Stimulated activated CD4-positive, alpha-beta T cell treated with anti-CD3 and anti-CD28 coated beads, TNF-alpha, amount 100 ng/mL, for 4 hours (primary cell): ENCODE measurements at places on chromosomes 4 and X.
A peak's percentile ranks its signal among the peaks of the same experiment; 100 is the strongest.

DNA sequence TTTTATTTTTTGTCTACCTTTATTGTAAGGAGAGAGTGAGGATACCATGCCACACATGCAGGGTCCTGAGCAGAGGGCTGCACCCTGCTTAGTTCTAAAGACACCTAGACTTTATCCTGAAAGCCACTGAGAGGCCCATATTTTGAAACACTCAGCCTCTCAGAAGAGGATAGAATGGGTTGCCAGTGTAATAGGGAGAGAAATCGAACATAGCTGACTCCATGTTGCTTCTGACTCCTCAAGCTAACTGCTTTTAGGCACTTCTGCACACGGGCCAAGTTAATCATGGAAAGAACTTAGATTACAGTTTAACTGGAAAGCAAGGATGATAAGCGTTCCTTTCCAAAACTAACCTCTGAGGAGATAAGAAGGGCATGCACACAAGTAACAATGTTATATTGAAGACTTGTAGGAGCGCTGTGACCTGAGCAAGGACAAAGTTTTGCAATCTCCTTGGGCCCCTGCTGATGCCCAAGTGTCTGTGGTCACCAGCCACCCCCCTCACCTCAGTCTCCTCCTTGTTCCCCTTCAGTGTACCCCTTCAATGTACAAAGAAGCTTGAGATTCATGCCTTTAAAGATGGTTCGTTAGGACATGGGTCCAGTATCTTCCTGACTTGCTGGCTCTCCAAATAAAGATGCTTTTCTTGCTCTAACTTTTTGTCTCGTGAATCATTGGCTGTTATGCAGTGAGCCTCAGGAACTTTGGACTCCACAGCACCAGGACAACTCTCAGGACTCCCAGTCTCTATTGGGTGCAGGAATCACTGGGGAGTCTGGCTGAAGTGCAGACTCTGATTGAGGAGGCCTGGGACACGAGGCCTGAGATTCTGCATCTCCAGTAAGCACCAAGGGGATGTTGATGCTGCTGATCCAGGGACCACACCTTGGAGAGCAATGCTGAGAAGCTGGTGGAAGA lies 25.4 kb upstream of the CD99 start:
- DNase-seq: no peak

DNA sequence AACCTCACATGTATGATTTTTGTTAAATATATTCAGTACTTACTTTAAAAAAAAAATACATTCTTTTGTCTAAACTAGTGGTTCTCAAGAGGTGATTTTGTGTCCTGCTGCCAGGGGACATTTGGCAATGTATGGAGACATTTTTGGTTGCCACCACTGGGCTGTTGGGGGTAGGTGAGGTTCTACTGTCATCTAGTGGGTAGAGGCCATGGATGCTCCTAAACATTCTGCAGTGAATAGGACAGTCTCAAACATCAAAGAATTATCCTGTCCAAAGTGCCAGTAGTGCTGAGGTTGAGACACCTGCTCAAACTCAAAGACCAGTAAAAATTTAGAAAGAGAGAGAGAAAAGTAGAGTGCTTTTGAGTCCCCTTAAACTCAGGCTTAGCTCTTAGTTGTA lies 32.9 kb upstream of the PGM2 start:
- no peak for DNase-seq

- peak; percentile 6 for DNase-seq
Observed at GRCh38 chrX:1323315-1323714, 13.3 kb upstream of the IL3RA start.

GRCh38 chrX:153673428-153674218 lies at the start of gene PNCK:
PNCK (minus strand) TSS chrX:153673813; CDS start chrX:153673076, 737 bp downstream.
- DNase-seq: no peak

DNA sequence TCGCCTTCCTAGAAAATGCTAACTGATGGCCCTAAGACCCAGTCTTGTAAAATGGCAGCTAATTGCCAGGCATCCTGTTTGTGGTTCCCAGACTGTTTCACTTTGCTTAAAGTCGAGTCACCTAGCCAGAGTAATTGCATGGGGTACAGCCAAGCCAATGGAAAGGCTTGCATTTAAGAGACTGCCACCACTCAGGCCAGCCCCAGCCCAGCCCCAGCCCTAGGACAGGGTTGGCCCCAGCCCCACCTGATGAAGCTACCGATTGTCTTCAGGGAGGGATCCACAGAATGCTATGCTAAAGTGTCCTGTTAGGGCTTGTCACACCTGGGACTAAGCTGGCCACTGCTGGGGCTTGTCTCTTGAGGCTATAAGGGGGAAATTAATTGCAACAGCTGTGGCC lies 194.6 kb upstream of the KLF3 start:
- no peak for DNase-seq

DNA sequence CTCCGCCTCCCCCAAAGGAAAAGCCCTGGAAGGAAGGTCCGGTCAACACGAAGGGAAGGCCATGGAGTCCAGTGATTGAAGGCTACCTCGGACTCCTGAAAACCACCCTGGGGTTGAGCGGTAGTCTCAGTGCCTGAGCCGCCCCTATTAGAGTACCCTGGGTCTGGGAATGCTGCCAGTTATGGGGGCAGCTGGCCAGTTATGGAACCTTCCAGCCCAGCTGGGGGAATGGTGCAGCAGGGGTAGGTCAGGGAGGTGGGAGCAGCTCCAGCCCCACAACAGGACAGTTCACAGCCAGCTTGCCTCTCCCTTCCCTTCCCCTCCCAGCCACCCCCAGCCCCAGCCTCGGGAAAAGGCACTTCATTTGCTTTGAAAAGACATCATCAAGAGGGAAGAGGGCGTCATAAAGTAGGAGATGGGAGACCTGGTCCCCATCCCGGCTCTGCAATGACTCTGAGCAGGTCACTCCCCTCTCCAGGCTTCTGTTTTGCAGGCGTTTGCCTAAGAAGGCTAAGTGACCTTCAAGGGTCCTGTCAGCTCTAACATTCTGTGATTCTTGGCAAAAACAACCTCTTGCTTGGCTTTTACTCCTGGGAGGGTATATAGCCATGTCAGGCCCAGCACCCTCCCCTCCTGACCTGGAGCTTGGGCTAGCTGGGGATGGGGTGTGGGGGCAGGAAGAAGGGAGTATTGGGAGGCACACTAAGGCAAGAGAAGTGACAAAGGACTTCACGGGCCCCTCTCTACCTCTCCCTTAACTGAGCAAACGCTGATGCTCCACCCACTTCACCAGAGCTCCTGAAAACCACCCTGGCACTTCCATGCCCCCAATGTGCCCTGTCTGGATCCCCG lies 8.0 kb downstream of the APLN start:
- DNase-seq: no peak

DNA sequence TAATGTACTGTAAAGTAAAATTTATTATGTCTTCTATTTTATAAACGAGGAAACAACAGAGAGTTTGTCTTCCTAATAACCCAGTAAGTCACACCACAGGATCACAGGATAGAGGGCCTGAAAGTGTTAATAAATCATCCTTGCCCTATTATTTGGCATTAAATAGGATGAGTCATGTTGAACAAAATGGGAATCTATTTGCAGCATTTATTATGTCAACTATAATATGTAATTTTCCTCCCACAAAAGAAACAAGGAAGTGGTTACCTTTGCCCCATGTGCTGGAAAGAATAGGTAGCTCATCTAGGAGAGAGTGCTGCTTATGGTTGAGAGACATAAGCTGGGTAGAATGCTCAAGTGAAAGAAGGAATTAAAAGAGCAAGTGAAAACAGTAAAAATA lies 237.6 kb upstream of the NDST3 start:
- no peak for DNase-seq

DNA sequence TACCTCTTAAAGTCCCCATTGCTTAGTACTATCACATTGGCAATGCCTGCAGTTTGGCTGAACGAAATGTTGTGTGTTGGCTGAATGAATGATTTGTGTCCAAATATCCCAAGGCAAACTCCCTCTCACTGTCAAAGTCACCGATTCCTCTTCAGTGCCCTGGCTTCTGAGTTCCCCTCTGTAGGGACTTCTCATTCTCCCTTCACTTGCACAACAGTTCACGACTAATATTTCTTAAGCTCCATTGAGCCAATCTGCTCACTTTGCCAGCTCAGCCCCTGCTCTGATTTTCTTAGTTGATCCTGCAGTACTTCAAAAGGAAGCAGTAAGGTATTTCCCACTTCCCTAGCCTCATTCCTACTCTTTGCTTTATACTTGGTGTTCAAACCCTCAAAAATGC lies 21.9 kb upstream of the PACRGL start:
- DNase-seq: no peak

- no peak for DNase-seq
Observed at GRCh38 chr4:67884701-67885100, 899 bp upstream of the TMPRSS11D start.

- DNase-seq: no peak
Observed at GRCh38 chr4:101655005-101655404, 135.5 kb upstream of the BANK1 start.

DNA sequence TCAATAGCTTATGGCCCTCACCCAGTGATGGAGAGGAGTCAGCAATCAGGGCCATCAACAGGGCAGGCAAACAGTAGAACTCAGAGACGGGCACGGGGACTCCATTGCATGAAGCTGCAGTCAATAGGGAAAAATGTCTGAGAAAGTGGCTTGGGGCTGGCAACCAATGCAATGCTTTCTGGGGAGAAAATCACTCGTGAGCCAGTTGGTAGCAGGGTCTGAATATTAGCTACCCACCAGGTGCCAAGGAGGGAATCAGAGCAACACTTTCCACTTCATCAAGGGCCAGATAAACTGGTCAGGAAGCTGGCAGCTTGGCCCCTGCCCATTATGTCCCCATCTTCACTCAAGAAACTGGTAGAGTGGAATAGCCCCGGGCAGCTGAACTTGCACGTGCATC lies 80.7 kb downstream of the STARD8 start:
- no peak for DNase-seq

DNA sequence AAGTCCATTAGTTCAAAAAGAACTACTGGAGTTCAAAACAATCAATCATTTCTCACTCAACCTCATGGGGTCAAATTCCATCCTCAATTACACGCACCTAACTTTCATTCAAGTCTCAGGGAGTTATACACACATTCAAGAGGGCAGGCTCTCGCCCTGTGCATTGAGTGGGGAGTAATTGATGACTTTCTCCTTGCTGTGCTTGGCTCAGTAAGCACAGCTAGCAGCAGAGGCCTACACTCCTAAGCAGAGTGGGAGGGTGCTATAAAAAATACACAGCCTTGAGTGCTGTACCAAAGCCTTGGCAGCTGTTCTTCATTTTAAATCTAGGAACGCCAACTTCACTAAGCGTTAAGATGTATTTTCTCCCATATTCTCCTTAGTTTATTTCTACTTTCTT lies 958.3 kb upstream of the ADGRL3 start:
- DNase-seq: no peak

GRCh38 chr4:24260923-24261564 lies 323.3 kb downstream of the DHX15 start:
- DNase-seq: no peak

GRCh38 chr4:97404876-97405523 lies 738.3 kb downstream of the STPG2 start:
- DNase-seq: no peak

DNA sequence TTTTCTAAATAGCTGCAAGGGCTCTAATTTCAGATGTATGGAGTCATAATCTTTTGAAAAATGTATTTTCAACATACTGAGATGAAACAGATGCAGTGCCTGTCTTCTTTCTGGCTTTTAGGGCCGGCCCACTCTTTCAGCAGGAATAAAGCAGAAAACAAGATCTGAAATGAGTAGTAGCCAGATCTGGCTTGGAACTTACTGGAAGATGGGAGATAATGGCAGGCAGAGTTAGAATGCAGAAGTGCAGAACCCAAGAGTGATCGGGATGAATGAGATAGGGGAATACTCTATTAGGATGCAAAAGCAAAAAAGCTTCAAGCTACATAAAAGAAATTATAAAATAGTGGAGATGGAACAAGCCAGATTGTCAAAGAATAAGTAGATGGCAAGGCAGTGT lies 1.4 kb upstream of the FAM120C start:
- DNase-seq: no peak

DNA sequence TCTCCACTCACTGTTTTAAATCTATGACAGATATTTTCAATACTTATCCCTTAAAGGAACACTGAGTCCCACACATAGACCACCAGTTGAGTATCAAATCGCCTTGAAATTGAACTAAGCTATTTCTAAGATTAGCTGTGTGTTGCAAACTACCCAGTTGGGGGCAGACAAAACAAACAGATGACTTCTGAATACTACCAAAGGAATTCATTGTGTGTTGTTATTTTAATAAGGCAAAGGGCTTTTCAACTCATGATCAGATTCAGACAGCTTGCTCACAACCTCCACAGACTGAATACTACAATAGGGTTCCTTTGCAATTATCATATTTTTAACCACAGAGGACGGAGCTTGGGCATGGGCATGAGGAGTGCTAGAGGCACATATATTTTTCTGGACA lies 283.0 kb upstream of the GPC4 start:
- DNase-seq: no peak

DNA sequence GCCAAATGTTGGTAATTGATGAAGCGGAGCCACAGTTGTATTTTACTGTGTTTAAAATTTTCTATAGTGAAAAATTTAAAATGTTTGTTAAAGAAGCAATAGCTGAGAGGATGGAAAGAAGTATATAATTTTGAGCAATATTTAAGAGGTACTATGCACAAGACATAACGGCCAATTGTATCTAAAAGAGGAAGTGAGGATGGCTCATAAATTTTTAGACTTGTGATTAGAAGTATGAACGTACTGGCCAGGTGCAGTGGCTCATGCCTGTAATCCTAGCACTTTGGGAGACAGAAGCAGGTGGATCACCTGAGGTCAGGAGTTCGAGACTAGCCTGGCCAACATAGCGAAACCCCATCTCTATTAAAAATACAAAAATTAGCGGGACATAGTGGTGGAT lies 12.7 kb upstream of the HHIP start:
- DNase-seq: no peak

GRCh38 chr4:101707596-101707995 lies 82.9 kb upstream of the BANK1 start:
- DNase-seq: no peak

DNA sequence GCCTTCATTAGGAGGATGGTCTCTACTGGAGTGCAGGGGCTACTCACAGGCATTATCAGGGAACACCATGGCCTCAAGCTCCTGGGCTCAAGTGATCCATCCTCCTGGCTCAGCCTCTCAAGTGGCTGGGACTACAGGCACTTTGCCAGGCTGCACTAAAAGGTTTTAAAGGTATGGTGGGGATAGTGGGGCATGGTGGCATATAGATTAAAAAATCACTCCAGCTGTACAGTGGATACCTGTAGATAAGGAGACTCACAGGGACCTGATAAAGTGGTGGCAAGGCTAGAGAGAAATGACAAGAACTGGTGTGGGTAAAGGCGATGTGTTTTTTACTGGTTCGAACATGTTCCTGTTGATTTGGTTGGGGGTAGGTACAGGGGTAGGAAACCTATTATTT lies 5.9 kb downstream of the ZAR1 start:
- no peak for DNase-seq
